ENCODE measurements at places on chromosomes 11 and 22. TPM values are rescaled to one million over a fixed set of nuclear protein-coding genes. Genes with fewer than 3 reads are reported as not detected.
A peak's percentile ranks its signal among the peaks of the same experiment; 100 is the strongest.

- DNase-seq = peak; percentile 34
Observed at GRCh38 chr11:47056261-47056915, 119.8 kb downstream of the CSTPP1 start.

Gene NAALAD2
- total RNA-seq = 8.5 TPM

DNA sequence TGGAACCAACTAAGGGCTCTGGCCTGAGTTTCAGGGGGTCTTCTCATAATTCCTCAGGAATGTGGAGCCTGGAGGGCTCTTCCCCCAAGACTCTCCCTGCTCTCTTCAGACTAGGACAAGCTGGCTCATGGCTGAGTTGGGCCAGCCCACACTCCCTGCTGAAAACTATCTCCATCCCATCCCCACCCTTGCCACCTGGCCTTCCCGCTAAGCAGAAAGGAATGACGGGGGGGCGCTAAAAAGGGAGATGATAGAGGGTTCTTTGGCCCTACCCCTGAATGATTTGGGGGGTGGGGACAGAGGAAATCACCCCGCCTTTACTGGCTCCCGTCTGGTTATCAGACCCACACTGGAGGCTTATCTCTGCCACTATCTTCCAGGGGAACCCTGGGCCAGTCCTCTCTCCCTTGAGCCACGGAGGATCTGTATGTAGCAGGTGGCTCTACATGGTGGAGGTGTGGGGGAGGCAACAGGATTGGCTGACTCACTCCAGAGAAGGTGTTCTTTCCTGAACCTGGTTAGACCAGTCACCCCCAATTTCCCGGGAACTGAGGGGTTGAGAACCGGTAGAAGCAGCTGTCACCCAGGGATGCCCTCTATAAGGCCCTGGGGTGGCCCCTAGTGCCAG, 5.7 kb downstream of the SMTN start:
- no peak for DNase-seq

Gene CRYBB3
- not detected for total RNA-seq

GRCh38 chr11:66707486-66707885, 21.5 kb downstream of the SPTBN2 start:
- DNase-seq = no peak

Gene ACR
- 3.3 TPM for total RNA-seq

- no peak for DNase-seq
Observed at GRCh38 chr11:36512016-36512415, 1.9 kb upstream of the TRAF6 start.

DNA sequence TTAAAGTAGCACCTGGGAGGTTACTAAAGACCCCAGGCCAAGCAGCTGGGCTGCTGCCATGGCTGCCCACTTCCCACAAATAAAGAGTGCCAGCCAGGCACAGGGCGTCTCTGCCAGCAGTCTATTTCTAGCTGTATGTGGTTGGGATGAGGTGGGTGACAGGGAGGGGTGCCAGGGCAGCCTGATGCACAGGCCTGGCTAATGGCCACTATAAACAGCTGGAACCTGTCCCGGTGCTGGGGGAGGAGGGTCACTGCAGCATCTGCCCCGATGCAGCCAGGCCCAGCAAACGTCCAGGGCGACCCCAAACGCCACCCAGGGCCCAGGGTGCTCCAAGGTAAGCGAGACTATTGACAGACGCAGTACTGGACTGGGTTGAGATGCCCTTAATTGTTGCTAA, 37.4 kb downstream of the SCUBE1 start:
- peak; percentile 38 for DNase-seq

DNA sequence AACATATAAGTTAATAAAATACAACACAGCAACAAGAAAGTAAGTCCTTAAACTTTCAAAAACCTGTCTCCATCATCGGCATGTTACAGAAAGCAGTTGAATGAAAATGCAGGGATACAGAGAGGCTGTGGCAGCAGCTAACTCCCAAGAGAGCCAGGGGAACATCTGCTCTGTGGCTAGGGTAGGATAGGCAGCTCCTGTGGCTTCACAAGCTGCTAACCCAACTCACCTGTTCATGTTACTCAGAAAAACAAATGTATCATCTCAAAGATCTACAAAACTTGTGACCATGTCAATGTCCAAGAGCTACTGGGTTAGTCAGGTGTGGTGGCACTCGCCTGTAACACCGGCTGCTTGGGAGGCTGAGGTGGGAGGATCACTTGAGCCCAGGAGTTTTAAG, 15.2 kb upstream of the PLAAT3 start:
- no peak for DNase-seq

- DNase-seq = no peak
Observed at GRCh38 chr22:17938484-17938924, 85.9 kb downstream of the MICAL3 start.

DNA sequence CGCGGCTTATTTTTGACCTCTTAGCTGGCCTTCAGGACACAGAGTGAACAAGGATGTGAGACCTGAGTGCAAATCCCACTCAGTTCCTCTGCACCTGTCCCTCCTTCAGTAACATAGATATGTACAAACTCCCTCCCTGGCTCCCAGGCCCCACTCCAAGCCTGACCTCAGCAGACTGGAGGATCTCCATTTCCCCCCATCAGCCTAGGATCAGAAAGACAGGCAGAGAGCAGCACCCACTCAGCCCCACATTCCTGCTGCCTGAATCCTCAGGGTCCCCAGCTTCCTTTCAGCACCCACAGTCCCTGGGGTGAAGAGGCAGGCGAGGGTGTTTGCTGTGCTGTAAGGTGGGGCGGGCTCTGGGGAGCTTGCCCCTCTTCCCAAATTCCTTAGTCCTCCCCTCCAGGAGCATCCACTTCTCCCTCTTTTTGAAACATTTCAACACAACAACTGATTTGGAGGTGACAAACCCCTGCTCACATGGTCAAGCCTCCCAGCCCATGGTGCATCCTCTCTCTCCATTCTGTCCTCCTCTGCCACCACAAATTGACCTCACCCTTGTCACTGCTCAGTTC, 151.1 kb downstream of the FEZ1 start:
- no peak for DNase-seq

GRCh38 chr11:66124564-66124963, 54.5 kb downstream of the PACS1 start:
- DNase-seq = no peak

GRCh38 chr22:43957871-43958270, 2.6 kb downstream of the SAMM50 start:
- no peak for DNase-seq

- no peak for DNase-seq
Observed at GRCh38 chr11:2926611-2927051, 2.6 kb downstream of the PHLDA2 start.

Gene FAM180B
- 1.4 TPM for total RNA-seq

DNA sequence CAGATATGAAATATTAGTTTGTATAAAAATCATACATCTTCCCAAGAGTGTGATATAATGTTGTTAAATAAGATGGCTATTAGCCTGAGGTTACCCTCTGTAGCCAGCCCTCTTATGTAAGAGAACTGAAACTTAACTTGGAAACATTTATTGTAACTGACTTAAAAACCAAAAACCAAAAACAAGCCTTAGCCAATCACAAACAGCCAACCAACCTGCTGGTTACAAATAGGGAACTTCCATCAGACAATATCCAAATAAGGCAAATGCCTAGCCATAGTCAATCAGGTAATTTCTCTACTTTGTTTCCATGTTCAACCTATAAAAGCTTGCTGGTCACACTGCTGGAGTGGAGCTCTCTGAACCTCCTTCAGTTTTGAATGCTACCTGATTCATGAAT, 14.1 kb downstream of the KBTBD3 start:
- DNase-seq = no peak

- DNase-seq = no peak
Observed at GRCh38 chr11:74826901-74827300, 78.3 kb downstream of the RNF169 start.

Gene HIC2
- 6.5 TPM for total RNA-seq

DNA sequence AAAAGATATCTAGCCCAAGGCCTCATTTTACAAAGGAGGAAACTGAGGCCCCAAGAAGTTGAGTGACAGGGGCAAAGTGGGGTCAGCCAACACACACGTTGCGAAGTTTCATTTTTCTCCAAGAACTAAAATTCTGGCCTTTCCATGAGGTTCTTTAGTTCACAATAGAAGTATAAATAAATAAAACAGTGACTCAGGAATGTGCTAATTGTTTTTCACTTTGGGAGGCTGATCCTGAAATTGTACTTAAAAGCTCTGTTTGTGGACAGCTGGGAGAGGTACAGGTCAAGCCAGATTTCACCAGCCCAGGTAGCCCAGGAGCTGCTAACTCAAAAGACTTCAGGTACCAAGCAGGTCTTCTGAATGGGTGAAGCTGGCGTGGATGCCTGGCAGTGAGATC, 105.2 kb downstream of the TRAF6 start:
- DNase-seq = no peak

GRCh38 chr22:23402275-23403151, 177.6 kb downstream of the IGLL1 start:
- DNase-seq = peak; percentile 74

Gene GGT5
- total RNA-seq = 4.9 TPM

GRCh38 chr11:66864172-66864901, 7.5 kb downstream of the LRFN4 start:
- DNase-seq = no peak

DNA sequence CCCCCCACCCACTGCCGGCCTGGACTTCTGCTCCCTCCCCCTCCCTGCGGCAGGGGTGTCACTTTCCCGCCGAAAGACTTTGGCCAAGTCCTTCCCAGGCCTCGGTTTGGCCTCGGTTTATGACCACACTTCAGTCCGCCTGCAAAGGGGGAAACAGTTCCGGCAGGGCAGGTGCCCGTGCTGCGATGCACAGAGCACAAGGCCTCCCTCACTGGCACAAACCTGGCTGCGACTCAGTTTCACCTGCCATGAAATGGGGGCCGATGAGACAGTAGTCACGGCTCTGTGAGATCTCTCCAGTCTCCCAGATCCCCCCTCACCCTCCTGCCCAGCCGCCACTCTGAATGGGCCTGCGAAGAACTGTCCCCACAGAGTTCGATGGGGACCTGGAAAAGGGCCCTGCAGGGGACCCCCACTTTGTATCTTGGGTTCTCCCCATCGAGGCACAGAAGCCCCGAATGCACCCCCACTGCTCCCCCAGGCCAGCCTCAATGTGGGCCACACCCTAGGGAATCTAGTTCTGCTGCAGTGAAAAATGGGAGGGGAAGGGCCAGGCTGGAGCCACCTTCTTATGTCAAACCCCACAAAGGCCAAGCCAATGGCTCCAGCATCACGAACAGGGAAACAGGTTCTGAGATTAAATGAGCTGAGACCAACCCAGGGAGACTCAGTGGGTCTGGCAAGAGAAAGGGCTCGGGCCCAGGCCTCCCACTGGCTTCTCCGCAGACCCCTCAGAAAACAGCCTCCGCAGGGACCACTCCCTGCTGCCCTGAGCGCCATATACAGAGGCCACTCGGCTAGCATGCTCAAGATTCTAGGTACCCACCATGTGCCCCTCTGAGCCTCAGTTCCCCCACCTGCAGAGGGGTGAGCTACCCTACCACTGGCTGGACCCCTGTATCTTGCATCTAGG, 29.0 kb downstream of the ARVCF start:
- DNase-seq = no peak

Gene FIBIN
- 99.0 TPM for total RNA-seq

DNA sequence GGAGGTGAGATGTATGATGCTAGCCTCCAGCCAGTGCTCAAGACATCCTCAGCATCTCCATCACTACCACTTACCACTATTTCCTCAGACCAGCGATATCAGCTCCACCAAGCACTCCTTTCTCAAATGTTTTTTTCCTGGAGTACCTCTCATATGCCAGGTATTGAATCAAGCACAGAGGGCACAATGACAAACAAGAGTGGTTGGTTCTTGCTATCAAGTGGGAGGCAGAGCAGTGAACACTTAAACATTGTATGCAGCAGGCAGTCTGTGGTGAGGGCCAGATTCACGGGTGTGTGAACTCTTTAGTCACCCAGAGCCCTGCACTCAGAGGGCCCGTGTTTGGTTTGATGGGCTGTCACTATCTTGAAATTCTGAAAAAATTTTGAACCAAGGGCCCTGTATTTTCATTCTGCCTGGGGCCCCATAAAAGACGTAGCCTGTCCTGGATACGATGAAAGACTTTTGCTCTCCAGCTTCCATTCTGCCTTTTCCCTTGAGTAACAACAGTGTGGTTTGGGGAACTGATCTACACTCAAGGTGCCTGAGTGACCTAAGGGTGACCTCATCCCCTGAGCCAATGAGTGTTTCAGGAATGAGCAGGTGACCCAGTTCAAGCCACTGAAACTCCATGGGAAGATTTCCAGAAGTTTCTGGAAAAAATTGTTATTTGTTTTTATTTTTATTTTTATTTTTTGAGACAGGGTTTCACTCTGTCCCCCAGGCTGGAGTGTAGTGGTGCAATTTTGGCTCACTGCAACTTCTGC, 348.4 kb upstream of the NARS2 start:
- no peak for DNase-seq

Gene MYBPC3
- total RNA-seq = not detected

GRCh38 chr22:41308054-41308453, 6.7 kb downstream of the ZC3H7B start:
- DNase-seq = no peak

Gene STIM1
- 71.0 TPM for total RNA-seq

Gene UBQLN3
- not detected for total RNA-seq

GRCh38 chr11:94662065-94662779, 95.1 kb downstream of the PIWIL4 start:
- no peak for DNase-seq

GRCh38 chr11:120499088-120499487, 12.5 kb upstream of the GRIK4 start:
- DNase-seq = no peak

GRCh38 chr11:13271060-13271693, 6.4 kb upstream of the BMAL1 start:
- no peak for DNase-seq

Gene LIF
- 0.51 TPM for total RNA-seq

Gene OR4B1
- total RNA-seq = not detected

DNA sequence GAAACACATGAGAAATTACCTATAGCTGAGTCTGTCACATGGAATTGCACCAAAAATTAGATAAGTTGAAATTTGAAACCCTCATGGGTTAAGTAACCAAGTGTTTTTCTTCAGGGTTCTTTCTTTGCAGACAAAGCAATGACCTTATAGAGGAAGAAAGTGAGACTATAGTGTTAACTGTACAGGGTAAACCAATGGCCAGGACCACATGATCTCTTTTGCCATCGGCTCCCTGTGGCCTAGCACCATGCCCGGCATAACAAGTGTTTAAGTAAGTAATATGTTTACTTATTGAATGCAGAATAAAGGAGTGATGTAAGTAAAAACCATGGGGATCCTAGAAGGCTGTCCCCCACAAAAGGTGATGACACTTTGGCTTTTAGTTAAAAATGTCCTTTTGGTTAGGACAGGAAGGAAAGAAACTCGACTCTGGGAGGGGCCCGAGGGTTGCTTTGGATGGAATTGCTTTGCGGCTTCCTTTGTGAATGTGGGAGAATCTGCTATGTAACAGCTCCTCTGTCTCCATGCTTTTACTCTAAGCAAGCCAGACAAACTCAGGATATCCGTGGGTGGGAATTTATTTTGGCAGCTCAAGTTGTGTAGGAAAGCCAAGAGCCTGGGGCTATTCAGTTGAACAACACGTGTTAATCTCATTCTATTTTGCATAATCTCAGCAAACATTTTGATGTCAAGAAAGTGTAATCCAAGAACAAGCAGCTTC, 454.7 kb downstream of the INSC start:
- DNase-seq = peak; percentile 81

Gene PATE2
- not detected for total RNA-seq

Measured in tongue (tissue), 3 donors.